ENCODE measurements at places on chromosomes 13 and 19.

- no peak for DNase-seq
Measured at GRCh38 chr13:72284791-72285190, 417.8 kb upstream of the DACH1 start.

- no peak for DNase-seq
Measured at GRCh38 chr13:26155568-26155967, 66.5 kb downstream of the RNF6 start.

DNA sequence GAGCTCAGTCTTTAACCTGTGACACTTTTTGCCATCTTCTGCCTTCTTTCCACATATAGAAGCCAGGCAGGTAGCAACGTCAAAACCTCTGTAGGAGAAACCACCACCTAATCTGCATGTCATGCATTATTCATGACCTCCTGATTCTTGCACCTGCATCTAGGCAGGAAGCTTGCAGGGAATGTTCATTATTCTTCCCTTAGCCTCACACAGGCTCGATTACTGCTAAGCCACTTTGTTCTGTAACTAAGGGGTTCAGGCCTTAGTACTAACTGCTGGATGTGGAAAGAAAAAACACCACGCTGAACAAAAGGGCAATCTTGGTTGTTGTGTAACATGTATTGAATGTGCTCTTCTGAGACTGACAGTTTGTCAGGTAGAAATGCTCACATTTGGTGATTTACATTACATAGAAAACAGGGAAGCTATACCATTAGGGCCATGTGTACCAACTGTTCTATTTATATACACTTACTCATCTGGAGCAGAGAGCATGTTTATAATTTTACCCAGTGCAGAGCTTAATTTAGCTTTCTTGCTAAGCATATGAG lies 366.9 kb downstream of the KLF12 start:
- DNase-seq, result no peak

- no peak for DNase-seq
Measured at GRCh38 chr13:44796597-44797490, 192.4 kb downstream of the NUFIP1 start.

DNA sequence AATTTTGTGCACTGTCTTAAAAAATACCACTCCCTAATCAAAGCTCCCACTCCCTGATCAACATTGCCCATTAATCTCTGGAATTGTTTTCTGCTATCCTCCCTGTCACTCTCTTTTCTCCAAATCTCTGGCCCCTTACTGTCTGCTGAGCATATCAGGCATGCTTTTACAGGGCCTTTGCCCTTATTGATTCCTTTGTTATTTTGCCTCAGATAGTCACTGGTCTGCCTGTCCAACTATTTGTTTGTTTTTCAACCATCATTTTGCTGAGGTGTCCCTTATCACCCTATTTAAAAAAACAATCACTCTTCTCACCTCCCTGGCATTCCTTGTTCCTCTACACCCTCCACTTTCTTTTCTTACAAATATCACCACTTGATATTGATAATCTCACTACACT lies 153.0 kb downstream of the PCDH9 start:
- no peak for DNase-seq
